Activated CD8-positive, alpha-beta memory T cell treated with anti-CD3 and anti-CD28 coated beads for 24 hours (primary cell): ENCODE measurements at places on chromosomes 13 and 19.

DNA sequence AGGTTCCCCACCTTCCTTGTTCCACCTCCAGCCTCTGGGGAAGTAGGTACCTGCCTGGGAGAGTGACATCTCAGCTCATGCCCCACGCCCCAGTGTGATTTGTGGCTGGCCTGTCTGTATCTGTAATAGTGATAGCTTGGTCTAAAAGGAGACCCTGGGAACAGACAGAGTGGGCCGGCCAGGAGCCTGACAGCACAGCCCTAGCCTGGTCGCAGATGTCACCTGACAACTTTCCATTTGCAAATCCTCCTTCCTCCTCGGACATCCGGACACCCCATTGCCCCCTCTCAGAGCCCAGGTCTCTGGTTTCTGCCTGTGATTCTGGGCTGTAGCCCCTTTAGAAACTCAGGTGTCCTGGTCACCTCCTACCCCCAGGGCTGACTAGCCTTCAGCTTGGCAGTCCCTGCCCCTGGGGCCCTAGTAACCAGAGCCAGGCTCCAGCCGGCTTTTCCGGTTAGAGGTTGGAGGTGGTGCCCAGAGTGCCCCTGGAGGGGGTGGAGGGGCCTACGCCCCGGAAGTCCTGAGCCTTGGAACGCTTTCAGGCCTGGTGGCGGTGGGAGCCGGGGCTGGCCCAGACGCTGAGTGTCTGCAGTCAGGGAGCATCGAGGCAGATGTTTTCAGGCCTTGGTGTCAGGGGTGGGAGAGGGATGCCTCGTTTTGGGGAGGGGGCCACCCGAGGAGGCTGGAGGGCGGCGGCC lies 6.5 kb downstream of the LRRC8E start:
- DNase-seq = no peak

DNA sequence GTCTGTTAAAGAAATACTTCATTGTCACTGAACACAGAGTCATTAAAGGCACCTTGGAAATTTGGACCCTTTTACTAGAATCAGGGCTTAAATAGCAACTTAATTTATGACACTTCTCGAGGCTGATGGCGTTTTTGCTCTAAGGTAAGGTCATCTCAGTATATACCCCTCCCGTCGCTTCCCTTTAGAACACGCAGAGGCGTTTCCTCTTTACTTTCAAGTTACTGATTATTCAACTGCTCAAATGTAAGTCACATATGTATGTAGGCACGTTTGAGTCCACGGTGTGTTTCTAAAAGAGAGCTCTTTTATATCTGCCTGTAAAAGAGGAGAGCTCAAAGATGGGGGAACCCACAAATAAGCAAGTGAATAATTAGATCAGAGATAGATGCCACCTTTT lies 181.5 kb downstream of the TSHZ3 start:
- no peak for DNase-seq

GRCh38 chr19:44608391-44608821 lies 5.0 kb upstream of the IGSF23 start:
- DNase-seq = no peak

DNA sequence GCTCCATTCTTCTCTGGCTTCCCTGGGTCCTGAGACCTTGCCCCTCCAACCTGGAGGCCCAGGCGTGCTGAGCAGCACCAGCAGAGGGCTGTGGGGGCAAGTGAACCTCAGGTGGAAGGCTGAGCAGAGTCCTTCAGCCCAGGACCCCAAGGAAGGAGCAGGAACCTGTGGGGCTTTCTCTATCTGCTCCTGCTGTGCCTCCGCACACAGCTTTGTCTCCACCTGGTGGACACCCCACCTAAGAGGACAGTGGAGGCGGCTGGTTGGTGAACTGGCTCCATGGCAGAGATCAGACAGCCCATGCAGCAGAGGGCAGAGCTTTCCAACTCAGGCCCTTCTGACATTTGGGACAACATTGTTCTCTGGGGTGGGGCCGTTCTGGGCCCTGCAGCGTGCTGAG lies 19.7 kb downstream of the ZFR2 start:
- peak; percentile 80 for DNase-seq

- no peak for DNase-seq
Observed at GRCh38 chr13:27889471-27889870, 30.3 kb upstream of the PDX1 start.

- DNase-seq = no peak
Observed at GRCh38 chr13:93882086-93882651, 597.3 kb downstream of the DCT start.

- DNase-seq = no peak
Observed at GRCh38 chr19:37519890-37520289, 13.2 kb downstream of the ZNF793 start.

DNA sequence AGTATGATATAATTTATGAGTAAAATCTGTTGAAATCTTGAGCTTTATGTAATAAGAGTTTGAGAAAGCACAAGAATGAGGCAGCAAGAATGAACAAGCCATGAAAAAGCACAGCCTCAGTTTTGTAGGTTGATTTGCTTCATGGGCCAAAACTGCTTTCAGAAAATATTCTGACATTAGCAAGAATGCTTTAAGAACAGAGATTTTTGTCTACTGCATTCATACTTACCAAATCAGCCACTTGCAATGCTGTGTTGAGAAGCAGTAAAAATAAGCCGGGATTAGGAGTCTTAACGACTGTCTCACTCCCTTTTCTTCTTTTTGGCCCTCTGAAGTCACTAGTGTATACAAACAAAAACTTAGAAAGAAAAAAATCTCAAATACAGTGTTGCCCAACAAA lies 114.5 kb downstream of the POSTN start:
- no peak for DNase-seq

DNA sequence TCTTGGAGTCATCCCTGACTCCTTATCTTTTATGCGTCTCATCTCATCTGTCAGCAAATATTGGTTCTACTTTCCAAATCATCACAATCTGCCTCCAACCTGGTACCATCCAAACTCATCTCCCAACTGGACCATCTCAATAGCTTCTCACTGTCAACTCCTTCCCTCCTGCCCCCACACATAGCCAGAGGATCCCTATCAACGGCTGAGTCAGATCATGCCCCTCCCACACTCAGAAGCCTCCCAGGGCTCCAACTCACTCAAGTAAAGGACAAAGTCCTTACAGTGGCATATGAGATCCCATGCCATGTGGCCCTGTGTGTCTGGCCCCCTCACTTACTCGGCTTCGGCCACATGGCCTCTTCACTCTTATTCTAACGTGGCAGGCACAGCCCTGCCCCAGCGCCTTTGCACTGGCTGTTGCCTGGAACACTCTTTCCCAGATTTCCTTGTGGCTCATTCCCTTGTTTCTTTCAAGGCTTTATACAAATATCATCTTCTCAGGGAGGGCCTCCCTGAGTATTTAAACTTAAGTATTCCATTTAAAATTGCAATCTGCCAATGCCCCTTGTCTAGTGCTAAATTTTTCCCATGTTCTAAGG lies 4.3 kb downstream of the SPRED3 start:
- DNase-seq = no peak

GRCh38 chr19:42202290-42202880 lies 15.1 kb downstream of the DEDD2 start:
- DNase-seq = no peak

DNA sequence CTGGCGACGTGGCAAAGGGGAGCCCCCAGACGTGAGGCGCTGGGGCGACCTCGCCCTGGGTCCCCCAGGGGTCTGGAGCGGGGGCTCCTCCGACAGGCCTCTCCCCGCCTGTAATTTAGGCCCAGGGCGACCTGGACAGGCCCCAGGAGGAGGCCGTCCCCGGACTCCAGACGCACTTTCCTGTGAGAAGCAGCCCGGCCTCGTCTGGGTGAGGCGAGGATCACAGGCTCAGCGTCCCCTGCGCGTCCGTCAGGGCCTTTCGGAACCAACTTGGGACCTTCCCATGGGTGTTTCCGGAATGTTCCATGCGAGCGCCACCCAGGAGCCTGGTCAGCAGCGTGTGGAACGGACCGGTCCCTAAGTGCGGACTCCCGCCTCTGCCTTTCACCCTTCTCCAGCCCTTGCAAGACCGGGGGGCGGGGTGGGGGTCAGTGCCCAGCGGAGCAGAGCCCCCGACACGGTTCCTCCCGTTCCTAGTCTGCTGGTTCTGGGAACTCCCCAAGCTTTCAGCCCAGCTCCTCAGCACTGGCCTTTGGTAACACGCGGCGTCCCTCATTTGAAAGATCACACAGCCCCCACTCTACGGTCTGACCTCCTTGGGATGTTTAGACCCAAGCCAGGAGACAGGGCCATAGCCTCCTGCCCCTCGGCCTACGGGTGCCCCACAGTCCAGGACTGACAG lies 1.1 kb upstream of the GRTP1 start:
- DNase-seq = no peak

DNA sequence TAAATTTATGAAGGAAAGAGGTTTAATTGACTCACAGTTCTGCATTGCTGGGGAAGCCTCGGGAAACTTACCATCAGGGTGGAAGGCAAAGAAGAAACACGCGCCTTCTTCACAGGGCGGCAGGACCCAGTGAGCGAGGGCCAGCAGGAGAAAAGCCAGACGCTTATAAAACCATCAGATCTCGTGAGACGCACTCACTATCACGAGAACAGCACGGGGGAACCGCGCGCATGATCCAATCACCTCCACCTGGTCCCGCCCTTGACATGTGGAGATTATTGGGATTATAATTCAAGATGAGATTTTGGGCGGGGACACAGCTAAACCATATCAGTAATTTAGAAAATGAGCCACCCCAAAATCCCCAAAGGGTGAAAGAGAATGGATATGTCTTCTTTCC lies 187.1 kb downstream of the RAP2A start:
- DNase-seq = no peak

DNA sequence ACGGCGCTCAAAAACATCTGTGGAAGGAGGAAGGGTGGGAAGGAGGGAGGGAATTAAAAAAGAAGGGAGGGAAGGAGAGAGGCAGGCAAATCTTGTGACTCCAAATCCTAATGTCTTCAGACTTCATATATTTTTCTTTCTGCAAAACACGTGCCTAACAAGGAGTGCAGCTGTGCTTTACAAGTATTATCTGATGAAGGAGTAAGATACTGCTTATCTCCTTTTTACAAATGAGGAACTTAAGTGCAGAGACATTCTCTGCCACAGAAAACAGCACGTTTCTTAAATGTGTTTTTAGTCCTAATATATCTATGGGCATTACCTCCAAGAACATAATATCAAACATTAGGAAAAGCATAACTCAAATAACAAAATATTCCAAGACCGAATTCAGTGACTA lies 6.5 kb downstream of the FLT3 start:
- DNase-seq = no peak

GRCh38 chr13:26022538-26023292 lies 29.1 kb downstream of the SHISA2 start:
- DNase-seq = no peak

DNA sequence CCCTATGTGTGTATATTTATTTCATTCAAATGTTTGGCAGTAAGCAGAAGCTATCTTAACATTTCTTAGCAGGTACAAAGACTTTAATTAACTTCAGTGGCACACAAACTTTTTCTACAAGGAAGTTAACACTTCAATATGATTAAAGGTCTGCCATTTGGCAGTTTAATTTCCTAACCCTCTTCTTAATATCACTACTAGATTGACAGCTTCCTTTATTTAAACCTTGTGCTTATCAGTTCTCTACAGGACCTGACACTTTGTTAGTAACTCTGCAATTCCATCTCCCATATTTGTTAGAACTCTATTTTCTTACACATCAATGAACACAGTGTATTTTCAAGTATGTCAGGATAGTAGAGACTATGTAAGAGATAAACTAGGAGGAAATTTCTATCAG lies 152.4 kb upstream of the ATXN8OS start:
- DNase-seq = no peak

DNA sequence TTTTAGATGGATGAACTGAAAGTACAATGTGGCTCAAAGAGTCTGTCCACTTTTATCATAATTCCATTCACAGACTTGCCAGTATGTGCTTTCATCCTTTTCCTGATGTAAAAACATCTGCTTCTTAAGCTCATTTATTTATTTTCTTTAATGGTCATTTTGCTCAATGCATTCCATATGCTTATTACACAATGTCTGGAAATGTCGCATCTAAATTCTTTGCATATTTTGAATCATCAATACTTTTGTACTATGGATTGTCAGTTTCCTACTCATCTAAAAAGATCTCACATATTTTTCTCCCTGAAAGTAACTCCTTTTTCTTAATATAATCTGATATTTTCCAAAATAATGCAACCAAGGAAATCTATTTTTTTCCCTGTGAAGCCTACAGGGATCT lies 1315.8 kb downstream of the EFNB2 start:
- DNase-seq = no peak

DNA sequence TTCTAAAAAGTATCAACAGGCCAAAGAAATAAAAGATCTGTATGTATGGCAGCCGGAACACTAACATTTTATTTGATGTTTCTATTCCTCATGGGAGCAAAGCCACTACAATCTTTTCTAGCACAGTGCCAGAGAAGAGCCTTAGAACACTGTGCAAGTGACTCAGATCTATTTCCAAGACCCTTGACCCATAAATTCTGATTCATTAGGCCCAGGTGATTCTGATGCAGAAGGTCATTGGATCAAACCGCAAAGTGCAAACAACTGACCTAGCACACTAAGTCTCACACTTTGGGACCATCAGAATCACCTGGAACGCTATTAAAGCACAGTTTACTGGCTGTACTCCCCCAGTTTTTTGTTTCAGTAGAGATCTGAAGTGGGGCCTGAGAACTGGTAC lies 87.6 kb downstream of the MYCBP2 start:
- DNase-seq = no peak

GRCh38 chr13:73275163-73275562 lies 216.4 kb downstream of the KLF5 start:
- DNase-seq = no peak

DNA sequence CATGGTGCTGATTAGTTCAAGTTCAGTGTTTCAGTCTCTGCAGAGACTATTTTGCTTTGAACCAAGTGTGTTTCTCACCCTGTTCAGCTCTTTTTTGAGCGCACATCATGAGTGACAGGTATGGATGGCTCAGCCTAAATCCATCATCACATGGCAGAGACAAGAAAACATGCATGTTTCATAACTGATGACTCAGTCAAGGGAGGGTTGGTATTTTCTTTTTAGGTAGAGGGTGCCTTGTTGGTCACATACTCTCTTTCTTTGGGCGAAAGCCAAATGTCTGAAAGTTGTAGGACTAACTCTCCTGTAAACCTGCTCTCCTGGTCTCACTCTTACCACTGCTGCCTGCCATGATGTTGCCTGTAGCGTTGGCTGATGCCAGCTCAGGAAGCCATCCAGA lies 48.1 kb upstream of the RAP2A start:
- DNase-seq = no peak

DNA sequence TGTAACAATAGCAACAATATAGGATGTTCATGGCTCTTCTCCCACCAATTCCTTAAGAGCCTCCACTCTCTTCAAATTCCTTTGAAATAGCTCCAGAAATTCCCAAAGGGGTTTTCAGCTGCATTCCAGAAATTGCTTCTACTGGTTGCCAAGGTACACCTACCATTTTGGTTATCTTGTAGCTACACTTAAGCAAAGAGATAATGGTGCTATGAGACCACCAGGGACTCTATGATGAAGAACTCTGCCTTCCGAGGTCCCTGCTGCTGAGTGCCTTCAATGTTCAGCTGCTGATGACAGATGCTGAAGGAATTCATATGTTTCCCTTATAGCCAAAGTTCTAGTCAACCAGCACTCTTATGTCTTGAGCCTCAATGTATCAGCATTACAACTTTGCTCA lies 78.4 kb downstream of the POU4F1 start:
- no peak for DNase-seq
